ENCODE measurements at places on chromosomes 5 and 9.

DNA sequence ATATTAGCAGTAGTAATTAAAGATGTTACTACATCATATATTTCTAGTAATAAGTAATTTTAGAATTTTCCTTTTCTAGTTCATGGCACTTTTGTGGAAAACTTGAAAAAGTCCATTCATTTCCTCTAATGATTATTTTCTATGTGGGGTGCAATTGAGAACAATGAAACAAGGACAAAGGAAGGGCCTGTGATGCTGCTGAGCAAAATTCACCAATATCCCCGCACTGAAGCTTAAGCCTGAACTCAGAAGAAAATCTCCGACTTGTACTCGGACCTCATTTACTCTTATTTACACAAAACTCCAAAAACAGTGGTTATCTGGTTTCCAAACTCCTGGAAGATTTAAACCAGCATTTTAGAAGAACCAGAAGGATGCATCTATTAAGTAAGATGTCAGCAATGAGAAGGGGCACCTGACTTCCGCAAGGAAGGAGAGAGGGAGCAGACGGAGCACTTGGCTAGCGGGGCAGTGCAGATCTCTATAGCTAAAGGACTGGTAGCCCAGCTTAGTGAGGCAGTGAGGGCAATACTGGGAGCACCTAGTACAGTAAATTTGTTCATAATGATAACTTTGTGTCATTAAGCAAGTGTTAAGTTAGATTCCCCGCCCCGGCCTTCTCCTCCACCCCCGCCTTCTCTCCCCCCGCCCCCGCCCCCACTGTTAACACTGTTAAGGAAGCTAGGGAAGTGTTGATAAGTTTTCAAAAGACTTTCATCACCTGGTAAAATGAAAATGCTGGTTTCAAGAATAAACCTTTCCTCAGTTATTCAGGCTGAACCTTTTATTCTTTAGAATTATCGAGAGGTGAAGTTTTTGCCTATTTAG, 123.3 kb downstream of the ZSWIM6 start:
- DNase-seq, result no peak

DNA sequence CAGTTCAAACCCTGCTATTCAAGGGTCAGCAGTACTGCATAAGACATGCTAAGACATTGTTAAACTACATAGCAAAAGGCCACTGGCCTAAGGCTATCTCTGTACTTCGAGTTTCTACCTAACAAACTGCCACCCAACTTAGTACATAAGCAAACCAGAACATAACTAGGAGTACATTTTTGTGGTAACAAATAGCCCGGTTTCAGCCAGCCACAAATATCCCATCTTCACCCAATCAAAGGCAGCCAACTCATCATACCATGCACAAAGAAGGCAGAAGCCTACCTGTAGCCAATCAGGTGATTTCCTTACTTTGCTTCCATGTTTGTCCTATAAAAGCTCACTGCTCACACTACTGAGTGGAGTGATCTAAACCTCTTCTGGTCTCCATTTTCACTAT, 201.4 kb downstream of the SMARCA2 start:
- no peak for DNase-seq

DNA sequence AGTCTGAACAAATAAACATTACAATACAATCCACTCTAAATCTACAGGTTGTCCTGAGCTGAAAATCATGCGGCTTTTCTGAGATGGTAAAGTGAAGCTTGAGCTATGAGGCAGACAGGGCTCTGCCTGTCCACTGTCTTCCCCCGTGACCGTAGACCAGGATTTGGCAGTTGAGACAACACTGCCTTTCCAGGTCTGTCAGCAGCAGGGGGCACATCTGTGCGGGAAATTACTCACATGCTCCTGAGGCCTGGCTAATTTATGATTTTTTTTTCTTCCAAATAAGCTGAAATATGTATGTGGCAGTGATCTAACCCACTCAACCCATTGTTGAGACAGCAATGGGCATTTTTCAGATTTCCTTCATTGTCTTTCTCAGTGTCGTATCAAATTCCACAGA, 307.9 kb downstream of the FBXL7 start:
- DNase-seq, result no peak

GRCh38 chr5:110086658-110087388, 397.1 kb downstream of the MAN2A1 start:
- peak; percentile 90 for DNase-seq

- DNase-seq, result no peak
Measured at GRCh38 chr9:38250279-38251035, 142.0 kb upstream of the ALDH1B1 start.

DNA sequence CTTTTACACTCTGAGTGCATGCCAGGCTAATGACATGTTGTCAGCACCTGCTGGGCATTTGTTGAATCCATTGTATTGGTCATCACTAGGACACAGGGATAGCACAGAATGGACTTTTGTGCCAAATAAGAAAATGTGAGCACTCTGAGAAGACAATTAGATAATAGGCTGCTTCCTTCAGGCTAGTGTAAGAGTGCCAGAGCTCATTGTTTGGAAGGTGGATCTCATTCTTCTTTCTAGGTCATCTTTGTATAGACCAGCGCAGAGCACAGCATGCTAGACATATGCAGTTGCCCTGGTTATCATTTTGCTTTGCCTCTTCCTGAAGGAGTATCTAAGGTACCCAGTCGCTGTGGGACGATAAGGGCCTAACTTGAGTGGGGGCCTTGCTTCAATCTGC, 493.4 kb upstream of the COX7C start:
- DNase-seq, result no peak

GRCh38 chr9:3646226-3646625, 120.4 kb upstream of the RFX3 start:
- no peak for DNase-seq

DNA sequence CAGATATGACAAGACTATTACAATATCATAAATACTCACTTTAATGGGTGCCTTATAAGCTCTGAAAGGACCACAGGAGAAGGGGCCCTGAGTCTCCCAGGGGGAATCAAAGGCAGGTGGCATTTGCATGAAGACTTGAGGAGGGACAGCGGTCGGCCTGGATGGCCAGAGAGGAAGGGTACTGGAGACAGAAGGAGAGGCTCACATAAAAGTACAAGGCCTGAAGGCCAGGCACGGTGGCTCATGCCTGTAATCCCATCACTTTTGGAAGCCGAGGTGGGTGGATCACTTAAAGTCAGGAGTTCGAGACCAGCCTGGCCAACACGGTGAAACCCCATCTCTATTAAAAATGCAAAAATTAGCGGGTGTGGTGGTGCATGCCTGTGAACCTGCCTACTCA, 29.1 kb upstream of the LMX1B start:
- DNase-seq, result no peak

GRCh38 chr9:122572456-122572855, 10.7 kb downstream of the OR1L8 start:
- DNase-seq, result no peak

DNA sequence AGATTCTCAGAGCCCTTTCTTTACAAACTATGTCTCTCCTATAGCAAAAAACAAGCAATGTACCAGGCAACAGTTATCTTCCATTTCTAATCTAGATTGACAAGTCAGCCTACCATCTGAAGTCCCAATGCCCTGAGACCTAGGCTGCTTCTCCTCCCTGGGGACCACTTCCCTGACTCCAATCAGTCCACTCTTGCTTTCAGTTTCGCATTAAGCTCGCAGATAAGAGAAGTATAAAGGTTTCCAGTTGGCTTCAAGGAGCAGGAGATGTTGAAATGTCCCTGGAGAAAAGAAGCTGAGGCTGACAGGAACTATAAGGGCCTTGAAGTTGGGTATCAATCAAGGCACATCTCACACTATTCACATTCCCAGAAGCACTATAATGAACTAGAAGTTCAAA, 32.3 kb downstream of the ERP44 start:
- no peak for DNase-seq

DNA sequence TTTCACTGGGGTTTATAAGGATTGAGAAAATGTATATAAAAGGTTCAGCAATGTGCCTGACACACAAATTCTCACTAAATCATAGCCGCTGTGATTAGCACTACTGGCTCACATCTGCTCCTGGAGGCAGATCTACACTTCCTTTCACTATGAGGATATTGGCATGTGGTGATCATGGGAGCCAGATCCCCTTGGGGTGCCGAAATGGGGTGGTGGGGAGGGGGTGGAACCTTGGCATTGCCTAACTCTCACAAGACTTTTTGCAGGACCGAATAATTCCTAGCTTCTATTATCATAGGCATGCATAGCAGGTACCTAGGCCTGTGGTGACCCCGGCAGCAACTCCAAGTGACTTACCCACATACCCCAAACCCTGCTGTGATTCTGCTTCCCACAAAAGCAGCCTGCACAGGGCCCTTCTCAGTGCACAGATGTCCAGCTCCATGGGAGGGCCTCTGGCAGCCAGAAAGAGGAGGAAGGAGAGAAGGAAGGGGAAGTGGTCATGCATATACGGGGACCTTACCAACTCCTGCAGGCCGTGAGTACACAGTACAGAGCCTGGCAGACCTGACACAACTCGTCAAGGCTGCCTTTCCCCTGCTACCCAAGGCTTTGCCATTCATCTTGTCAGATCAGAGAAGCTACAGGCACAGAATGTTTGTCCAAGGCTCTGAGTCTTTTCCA, 61.3 kb upstream of the IQGAP2 start:
- DNase-seq, result no peak
